ENCODE measurements at places on chromosomes 2 and 18.

DNA sequence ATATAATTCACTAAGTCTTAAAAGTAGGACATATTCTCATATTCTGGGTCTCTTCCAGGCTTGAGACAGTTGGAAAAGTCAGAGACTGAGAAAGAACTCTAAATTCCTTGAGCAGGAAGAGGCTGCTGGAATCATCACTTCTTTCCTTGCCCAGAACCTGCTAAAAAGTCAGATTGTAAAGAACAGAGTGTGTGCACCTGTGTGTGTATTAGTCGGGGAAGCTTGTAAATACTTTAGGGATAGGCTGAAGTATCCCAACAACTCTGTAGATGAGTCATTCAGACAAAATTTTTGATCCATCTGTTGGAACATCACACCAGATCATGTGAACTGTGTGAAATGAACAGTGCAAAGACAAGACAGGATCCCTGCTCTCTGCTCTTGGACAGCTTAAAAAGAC, 16.1 kb downstream of the GAREM1 start:
- DNase-seq = no peak

- no peak for DNase-seq
Observed at GRCh38 chr18:9201224-9201623, 64.6 kb downstream of the ANKRD12 start.

DNA sequence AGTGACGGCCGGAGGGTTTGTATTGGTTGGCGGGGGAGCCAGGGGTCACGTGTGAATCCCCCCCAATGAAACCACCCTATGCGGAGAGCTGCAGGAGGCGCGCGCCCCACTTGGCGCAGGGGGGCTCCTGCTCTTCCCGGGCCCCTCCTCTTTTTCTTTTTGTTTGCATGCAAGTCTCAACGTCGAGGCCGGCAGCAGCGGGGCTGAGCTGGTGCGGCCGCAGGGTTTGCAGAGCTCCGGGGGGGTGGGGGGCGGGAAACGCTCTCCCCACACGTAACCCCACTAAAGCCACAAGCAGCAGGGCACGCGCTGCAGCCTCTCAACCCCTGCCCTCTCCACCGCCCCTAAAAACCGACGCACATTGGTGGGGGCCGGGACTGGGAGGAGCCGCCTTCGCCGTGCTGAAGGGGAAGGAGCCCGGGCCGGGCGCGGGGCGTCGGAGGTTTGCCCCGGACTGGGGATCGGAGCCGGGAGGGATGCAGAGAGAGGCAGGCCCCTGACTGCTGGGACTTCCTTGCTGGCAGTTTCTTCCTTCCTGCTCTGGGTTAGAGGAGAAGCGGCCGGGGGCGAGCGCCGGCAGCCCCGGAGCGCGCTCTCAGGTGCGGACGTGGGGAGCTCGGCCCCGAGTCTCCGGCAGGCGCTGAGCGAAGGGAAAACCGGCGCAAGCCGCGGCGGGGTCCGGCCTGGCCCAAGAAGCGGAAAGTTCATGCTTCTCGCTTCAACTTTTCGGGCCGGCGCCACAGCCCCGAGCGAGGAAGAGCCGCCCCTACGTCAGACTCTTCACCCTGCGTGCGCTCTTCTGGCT, 864 bp downstream of the LBH start:
- DNase-seq = peak; percentile 76

- DNase-seq = no peak
Observed at GRCh38 chr2:120237491-120237902, 14.3 kb upstream of the TMEM185B start.

DNA sequence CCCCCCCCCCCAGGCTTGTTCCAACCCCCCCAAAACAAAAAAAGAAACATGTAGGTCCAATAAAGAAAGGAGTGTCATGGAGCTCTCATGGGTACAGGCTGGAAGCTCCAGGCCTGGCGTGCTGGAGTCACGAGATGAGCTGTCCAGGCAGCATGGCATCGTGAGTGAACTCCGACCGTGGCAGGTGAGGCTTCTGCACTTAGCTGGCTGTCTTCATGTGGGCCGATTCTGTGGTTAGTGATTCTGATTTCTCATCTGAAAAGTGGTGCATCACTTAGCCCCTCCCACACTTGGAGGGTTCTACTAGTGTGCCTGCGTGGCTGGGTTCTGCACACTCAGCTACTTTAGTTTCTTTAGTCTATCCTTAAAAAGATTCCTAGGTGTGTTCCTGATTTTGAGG, 126.4 kb upstream of the MGAT5 start:
- DNase-seq = peak; percentile 51

DNA sequence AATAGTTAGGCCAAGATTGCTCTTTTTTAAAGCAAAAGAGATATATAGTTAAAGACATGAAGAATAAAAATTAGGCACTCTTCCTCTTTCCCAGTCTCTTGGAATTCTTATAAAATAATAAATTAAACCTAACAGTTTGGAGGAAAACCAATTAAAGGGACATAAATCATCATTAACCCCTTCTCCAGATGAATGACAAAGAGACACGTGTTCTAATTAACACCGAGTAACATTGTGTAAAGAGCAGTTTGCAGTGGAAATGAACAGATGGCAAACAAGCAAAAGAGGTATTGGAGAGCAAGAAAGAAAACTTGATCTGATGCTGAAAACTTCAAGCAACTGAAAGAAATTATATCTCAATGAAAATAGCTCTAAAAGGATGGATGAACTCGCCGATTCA, 48.4 kb downstream of the BCL2 start:
- no peak for DNase-seq

DNA sequence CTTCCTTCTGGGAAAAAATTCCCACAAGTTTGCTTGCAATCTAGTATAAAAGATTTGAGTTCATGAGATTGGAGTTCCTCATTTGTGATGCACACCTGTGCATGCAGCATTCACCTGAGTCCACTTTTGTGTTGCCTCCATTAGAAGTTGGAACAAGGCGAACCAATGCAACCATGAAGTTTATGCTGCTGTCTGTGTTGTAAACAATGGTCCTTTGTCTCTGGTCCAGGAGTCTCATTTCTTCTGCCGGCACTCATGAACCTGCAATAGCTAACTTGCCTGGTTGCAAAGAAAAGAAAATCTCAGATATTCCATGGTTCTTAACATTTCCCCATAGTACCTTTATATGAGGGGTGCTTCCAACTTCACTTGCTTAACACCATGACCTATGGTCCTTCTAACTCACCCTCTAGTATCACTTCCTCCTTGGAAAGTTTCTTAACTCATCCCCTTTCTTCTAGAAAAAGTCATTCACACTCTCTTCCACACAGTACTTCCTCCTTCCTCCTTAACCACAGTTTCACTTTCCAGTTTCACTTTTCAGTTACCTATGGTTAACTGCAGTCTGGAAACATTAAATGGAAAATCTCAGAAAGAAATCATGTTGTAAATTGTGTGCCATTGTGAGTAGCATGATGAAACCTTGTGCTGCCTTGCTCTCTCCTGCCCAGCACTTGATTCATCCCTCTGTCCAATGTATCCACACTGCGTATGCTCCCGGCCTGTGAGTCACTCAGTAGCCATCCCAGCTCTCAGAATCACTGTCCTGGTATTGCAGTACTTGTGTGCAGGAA, 128.8 kb upstream of the TRIB2 start:
- DNase-seq = no peak

- DNase-seq = no peak
Observed at GRCh38 chr18:76274468-76275289, 220.4 kb downstream of the ZNF516 start.

DNA sequence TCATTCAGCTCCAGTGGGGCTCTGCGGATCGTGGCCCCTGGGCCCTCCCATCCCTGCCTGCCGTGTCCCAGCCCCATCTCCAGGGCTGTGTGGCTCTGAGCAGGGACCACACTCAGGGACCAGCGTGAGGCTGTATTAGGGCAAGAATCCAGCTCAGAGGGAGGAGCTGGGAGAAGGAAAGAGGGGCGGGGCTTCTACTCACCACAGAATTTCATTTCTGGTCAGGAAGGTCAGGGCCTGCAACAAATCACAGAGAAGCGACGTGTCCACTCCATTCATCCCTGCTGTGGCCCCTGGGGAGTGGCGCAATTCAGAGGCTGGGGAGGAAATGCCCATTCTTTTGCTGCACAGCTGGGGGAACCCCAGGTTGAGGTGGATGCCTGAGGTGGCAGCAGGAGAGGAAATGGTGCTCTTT, 828 bp downstream of the CIB4 start:
- no peak for DNase-seq

DNA sequence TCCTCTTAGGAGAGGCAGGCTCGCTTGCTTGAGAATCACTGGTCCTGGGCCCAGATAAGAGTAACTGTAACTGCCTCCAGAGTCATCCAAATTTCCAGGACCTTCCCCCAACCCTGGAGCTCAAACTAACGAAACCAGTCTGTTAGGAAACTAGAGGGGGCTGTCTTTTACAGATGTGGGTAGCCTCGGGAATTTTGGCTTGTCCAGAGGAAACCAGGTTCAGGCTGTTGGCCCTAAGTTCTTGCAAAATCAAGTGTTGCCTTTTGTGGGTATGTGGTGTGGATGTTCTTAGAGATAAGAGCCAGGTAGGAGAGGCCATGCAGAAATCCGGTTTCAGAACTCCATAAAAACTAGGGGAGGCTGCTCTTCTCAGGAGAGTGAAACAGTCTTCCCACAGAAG, 125.0 kb upstream of the DLX2 start:
- no peak for DNase-seq

DNA sequence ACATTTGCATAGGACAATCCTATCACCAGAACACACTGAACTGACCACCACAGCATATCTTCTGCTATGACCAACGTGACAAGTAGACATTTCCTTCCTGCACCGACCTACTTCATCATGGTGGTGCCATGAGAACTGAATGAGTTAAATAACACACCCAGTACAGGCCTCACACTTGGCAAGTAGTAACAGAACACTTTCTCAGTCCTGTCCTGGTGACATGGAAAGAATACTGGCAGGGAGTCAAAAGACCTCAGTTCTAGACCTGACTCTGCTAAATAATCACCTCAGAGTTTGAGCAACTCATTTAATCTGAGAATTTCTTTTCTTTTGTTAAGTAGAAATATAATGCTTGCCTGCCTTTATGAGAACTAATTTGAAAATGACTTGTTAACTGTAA, 186.3 kb upstream of the SMAD7 start:
- no peak for DNase-seq

- no peak for DNase-seq
Observed at GRCh38 chr2:187138265-187138664, 289.3 kb upstream of the ZSWIM2 start.

- no peak for DNase-seq
Observed at GRCh38 chr2:156457523-156458517, 21.6 kb downstream of the GPD2 start.

DNA sequence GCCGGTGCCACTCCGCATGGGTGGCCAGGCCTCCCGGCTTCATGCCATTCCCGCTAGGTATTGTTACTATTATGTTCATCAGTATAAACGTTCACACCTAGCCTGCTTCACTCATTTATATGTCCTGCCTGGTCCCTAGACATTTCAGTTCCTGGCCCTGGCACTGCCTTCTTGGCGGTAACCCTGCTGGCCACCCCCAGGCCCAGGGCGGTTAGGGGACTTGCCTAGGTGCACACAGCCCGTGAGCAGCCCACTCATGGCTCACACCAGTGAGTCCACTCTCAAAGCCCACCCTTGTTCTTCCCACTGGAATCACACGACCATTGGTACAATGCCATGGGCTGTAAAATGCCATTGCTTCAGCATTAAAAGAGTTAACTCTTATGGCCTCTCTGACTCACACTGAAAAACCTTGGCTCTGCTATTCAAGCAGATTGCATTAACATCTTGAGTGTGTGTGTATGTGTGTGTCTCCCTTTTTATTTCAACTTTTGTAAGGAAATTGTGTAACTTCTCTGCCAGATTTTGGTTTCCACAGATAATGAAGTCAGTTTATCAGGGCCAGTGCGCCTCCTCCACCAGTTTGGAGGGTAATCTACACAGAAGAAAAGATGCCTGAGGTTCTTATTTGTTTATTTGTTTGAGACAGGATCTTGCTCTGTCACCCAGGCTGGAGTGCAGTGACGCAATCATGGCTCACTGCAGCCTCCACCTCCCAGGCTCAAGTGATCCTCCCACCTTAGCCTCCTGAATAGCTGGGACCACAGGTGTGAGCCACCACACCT, 74.2 kb downstream of the RAB31 start:
- no peak for DNase-seq

DNA sequence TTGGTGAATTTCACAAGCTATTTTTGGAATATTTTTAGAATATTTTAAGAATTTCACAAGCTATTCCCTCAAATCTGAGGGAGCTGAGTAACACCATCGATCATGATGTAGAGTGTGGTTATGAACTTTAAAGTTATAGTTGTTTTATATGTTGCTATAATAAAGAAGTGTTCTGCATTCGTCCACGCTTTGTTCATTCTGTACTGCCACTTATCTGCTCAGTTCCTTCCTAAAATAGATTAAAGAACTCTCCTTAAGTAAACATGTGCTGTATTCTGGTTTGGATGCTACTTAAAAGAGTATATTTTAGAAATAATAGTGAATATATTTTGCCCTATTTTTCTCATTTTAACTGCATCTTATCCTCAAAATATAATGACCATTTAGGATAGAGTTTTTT, 15.9 kb downstream of the TYMS start:
- no peak for DNase-seq

- DNase-seq = no peak
Observed at GRCh38 chr18:25737710-25738311, 352.6 kb downstream of the SS18 start.

GRCh38 chr2:208980321-208980720, 443.5 kb upstream of the MAP2 start:
- DNase-seq = no peak

GRCh38 chr18:12468445-12468844, 60.7 kb downstream of the PRELID3A start:
- DNase-seq = no peak

DNA sequence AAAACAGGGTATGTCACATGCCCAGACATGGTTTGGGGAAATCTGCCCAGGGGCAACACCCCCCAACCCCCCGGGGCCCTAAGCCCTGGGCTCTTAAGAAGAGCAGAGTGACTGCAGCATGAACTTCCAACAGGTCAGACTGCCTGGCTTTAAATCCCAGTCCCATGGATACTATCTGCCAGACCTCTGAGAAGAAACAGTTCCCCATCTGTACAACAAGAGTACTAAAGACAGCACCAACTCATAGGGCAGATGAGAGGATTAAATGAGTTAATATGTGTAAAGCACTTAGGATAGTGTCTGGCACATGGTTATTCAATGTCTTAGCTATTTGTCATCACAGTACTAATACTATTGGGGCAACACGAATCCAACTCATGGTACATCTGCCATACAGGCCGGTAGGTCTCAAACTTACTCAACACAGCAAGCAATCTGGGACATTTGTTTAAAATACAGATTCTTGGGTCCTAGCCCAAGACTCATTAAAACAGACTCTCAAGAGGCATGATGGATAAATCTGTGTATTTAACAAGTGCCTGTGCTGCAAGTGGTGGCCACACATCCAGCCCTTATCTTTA, 23.4 kb downstream of the CDH2 start:
- DNase-seq = no peak

DNA sequence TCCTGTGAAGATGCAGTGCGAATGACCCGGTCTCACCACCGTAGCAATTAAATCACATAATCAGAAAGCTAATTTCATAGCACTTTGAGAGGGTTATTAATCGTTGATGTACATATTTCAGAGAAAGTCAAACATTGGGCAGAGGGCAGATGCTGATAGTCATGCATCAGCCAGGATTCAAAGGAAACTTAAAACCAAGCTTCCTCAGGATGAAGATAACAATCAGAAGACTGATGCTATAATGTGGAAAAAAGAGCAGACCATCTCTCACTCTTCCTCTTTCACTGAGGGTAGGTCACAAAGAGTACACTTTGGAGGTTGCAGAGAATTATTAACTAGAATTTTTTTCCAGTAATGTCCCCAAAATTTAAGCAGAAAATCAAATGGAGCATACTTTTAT, 1027.7 kb upstream of the ZEB2 start:
- DNase-seq = no peak

GRCh38 chr2:86038291-86039081, 67.2 kb downstream of the POLR1A start:
- DNase-seq = peak; percentile 70

Data from T-helper 1 cell (primary cell).